ENCODE measurements at places on chromosomes 5 and 9.

DNA sequence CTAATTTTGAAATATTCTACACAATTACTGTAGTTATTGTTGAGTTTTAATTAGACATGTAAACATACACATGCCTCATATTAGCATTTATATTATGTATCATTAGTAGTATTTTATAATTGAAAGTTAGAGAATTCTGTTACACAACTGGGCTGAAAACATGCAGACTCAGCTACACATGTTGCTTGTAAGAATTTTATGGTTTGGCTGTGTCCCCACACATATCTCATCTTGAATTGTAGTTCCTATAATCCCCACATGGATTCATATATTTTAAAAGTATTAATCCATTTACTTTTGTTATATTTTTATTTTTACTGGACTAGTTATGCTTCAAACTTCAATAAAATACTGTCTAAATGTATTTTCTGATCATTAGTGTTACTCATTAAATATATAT is 2075.3 kb upstream of the C9orf72 start:
- DNase-seq, result no peak

- DNase-seq, result no peak
Observed at GRCh38 chr5:142170254-142170953, 61.8 kb downstream of the NDFIP1 start.

DNA sequence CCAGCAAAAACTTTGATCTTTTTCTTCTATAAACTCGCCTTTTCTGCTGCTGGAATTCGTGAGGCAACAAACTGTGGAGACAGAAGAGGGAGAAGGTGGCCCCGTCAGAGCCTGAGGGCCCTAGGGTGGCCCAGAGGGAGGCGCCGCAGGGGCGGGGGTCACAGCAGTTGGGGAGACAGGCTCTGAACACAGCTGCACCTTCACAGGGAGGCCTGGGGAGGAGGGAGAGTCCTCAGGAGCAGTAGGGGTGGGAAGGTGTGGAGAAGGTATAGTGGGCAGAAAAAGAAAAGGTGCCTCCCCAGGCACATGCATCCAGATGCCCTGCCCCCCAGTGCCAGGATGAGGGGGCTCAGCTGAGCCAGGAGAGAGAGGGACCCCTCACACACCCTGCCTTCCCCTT is 15.1 kb downstream of the PHF19 start:
- DNase-seq, result no peak

GRCh38 chr5:75457691-75458090 is 53.7 kb downstream of the CERT1 start:
- no peak for DNase-seq

GRCh38 chr5:56317923-56318561 is 84.9 kb upstream of the ANKRD55 start:
- no peak for DNase-seq
